ENCODE measurements at places on chromosomes 6 and 20.

- H3K36me3 ChIP-seq = no peaks in the 10 kb centered on the region
- H3K27ac ChIP-seq = no peak overlapping the region
- H3K27me3 ChIP-seq = peaks cover 2% of the 10 kb centered on the region
- no peaks in the 10 kb centered on the region for H3K4me1 ChIP-seq
Measured at GRCh38 chr6:131107151-131107550, 28.1 kb upstream of the AKAP7 start.

GRCh38 chr20:34709044-34709830 is 5.1 kb downstream of the TP53INP2 start:
- H3K36me3 ChIP-seq = peaks cover 6% of the 10 kb centered on the region
- peak overlapping the region; percentile 84 for H3K27ac ChIP-seq
- H3K4me3 ChIP-seq = peak overlapping the region; percentile 82
- DNase-seq = peak; percentile 80
- peaks cover 34% of the 10 kb centered on the region for H3K4me1 ChIP-seq

- H3K4me3 ChIP-seq = peak overlapping the region; percentile 56
- H3K4me1 ChIP-seq = peaks cover 57% of the 10 kb centered on the region
- H3K27ac ChIP-seq = peak overlapping the region; percentile 87
- peak; percentile 69 for DNase-seq
- no peaks in the 10 kb centered on the region for H3K27me3 ChIP-seq
Measured at GRCh38 chr20:53642196-53643030, 48.8 kb upstream of the ZNF217 start.

DNA sequence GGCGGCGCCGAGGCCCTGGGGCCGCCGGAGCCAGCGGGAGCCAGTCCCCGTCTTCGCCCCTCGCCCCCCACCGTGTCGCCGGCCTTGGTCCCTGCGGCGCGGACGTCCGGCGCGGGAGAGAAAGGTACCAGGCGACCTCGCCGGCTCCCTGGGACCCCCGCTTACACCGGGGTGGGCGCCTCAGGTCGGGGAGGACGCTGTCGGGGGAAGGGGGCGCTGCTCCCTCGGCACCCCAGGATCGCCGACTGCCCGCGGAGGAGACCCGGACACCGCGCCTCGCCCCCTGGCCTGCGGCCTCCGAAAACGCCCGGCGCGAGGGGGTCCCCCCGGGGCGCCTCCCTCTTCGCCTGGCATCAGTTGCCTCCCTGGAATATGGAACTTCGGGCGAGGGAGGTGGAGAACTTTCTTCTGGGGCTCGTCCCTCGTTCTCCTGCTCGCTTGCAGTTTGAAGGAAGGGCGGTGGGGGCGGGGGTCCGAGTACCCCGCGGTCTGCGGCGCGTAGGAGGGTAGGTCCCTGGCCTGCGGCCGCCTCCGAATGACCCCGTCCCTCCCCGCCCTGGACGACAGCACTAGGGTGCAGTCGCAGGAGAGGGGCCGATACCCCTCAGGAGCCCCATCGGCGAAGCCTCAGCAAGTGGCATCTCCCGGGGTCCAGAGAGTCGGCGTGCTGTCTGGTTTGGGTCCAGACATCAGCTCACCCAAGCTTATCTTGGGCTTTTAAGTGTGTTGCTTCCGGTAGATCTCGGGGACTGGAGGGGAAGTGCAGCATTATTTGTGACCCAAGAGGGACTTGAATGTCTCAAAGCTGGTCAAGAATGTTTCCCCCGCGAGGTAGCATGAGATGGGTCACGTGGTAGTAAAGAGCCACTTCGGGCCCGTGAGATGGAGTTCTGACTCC is 549 bp downstream of the ANKRD6 start:
- peak overlapping the region; percentile 79 for H3K4me3 ChIP-seq
- DNase-seq = peak; percentile 42
- H3K27ac ChIP-seq = peak overlapping the region; percentile 70

- no peaks in the 10 kb centered on the region for H3K27me3 ChIP-seq
- no peak overlapping the region for H3K4me3 ChIP-seq
- no peaks in the 10 kb centered on the region for H3K4me1 ChIP-seq
- H3K36me3 ChIP-seq = no peaks in the 10 kb centered on the region
- DNase-seq = no peak
Measured at GRCh38 chr6:47952640-47953039, 158.4 kb downstream of the PTCHD4 start.

DNA sequence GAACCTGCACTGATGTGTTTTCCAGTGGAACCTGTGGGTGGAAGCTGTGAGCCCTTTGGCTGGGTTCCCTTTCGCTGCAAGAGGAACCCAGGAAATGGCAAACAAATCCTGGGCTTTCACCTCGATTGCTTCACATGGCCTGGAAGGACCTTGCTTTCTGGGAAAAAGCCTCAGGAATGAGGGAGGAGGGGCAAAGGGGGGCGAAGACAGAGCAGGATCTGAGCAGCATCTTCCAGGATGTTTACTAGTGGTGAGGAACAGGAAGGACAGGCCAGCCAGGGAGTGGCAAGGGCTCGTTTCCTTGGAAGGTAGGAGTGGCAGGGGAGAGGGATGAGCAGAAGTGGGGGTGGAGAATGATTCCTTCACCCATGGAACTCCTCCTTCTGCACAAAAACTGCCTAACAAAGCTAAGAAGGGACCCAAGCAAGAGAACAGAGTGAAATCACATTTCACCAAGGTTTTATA is 5.9 kb downstream of the SLC2A10 start:
- H3K36me3 ChIP-seq = no peaks in the 10 kb centered on the region
- no peak overlapping the region for H3K4me3 ChIP-seq
- H3K27ac ChIP-seq = no peak overlapping the region
- DNase-seq = no peak
- H3K27me3 ChIP-seq = peaks cover 33% of the 10 kb centered on the region

- no peak overlapping the region for H3K27ac ChIP-seq
- H3K4me1 ChIP-seq = no peaks in the 10 kb centered on the region
- H3K36me3 ChIP-seq = no peaks in the 10 kb centered on the region
Measured at GRCh38 chr6:166563200-166563599, 23.3 kb downstream of the RAMACL start.

GRCh38 chr20:45581702-45582101 is 2.6 kb upstream of the WFDC8 start:
- H3K27ac ChIP-seq = no peak overlapping the region
- no peak overlapping the region for H3K4me3 ChIP-seq
- no peak for DNase-seq
- H3K36me3 ChIP-seq = no peaks in the 10 kb centered on the region

- no peaks in the 10 kb centered on the region for H3K27me3 ChIP-seq
- H3K4me1 ChIP-seq = peaks cover 68% of the 10 kb centered on the region
- peak overlapping the region; percentile 94 for H3K27ac ChIP-seq
- H3K36me3 ChIP-seq = peaks cover 52% of the 10 kb centered on the region
- no peak for DNase-seq
Measured at GRCh38 chr6:127952176-127952575, 51.3 kb upstream of the THEMIS start.

GRCh38 chr6:56786256-56786655 is 143.6 kb upstream of the DST start:
- no peaks in the 10 kb centered on the region for H3K36me3 ChIP-seq
- H3K4me1 ChIP-seq = no peaks in the 10 kb centered on the region
- H3K27me3 ChIP-seq = peaks cover 2% of the 10 kb centered on the region
- H3K4me3 ChIP-seq = no peak overlapping the region

- H3K36me3 ChIP-seq = peaks cover 49% of the 10 kb centered on the region
- no peak overlapping the region for H3K4me3 ChIP-seq
- no peaks in the 10 kb centered on the region for H3K27me3 ChIP-seq
- no peak overlapping the region for H3K27ac ChIP-seq
Measured at GRCh38 chr20:3192226-3193015, 12.1 kb downstream of the DDRGK1 start.

DNA sequence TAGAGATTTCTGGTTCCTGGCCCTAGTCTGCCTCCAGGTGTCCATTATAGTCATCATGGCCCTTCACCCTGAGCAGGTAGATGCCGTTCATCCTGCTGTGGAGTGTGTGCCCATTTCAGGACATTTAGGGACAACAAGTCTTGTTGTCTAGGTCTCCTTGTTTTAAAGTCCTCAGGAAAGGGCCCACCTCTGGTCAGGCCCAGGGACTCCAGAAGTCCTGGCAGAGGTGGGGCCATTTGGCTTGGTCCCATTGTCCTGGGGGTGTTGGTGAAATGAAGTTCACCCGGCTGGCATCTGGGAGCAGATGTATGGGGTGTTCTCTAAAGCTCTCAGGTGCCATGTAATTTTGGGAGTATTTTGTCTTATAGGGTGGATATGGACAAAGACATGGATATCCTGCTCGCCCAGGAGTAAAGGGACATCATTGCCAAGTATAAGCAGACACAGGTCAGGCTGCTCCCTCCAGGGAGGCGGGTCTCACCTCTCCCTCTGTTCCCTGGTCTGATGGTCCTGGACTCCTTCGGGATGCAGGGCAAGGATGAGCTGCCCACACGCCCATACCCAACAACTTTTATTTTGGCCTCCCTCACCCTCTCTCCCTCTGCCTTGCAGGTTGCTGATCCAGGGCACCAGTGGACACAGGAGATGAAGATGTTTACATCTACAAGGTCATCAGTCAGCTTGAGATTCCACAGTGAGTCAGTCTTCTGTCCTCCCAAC is 31.7 kb upstream of the MAS1L start:
- peaks cover 17% of the 10 kb centered on the region for H3K27me3 ChIP-seq
- DNase-seq = no peak
- H3K36me3 ChIP-seq = no peaks in the 10 kb centered on the region
- no peak overlapping the region for H3K27ac ChIP-seq
- peaks cover 9% of the 10 kb centered on the region for H3K4me1 ChIP-seq
- H3K4me3 ChIP-seq = no peak overlapping the region

DNA sequence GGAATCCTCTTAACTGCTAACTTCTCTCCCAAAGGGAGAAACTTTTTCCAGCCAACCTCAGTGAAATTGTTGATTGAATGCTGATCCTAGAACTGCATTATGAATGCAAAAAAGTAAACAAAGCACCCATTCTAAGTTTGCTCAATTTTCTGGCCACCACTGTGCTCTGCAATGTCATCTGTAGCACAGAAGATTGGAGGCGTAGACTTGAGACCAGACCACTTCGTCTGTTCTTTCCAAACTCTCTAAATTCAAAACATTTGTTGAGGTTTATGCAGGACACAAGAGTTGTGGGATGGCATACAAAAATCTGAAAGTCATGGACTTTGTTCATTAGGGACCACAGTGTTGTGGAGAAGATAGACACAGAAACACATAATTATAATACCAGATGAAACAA is 11.1 kb upstream of the TSPYL1 start:
- no peak overlapping the region for H3K27ac ChIP-seq
- no peak overlapping the region for H3K4me3 ChIP-seq
- peaks cover 2% of the 10 kb centered on the region for H3K27me3 ChIP-seq
- no peaks in the 10 kb centered on the region for H3K36me3 ChIP-seq
- DNase-seq = no peak
- no peaks in the 10 kb centered on the region for H3K4me1 ChIP-seq

DNA sequence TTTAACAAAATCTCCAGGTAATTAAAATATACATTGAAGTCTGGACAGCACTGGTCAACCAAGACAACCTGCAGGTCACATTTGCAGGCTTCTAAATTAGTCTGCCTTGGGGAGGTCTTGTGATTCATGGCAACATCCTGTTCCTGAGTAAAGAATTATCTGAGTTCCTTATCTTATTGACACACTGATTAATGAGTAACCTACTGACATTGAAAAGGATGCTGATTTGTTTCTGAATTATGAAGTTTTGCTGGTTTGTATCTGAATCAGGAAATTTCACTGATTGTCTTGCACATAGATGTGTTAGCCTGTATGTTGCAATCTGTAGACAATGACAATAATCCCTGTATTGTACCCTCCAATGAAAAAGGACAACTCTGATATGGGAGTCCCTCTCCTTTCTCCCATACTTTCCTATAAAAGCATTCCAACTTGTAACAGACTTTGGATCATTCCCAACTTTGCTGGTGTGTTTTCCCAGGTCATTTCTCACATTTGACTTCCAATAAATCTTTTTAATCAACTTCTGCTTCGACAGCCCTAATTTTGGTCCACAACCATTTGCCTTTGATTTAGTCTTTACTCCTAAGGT is 80.0 kb downstream of the LAMP5 start:
- H3K4me3 ChIP-seq = no peak overlapping the region
- H3K27me3 ChIP-seq = no peaks in the 10 kb centered on the region
- DNase-seq = no peak
- no peak overlapping the region for H3K27ac ChIP-seq

DNA sequence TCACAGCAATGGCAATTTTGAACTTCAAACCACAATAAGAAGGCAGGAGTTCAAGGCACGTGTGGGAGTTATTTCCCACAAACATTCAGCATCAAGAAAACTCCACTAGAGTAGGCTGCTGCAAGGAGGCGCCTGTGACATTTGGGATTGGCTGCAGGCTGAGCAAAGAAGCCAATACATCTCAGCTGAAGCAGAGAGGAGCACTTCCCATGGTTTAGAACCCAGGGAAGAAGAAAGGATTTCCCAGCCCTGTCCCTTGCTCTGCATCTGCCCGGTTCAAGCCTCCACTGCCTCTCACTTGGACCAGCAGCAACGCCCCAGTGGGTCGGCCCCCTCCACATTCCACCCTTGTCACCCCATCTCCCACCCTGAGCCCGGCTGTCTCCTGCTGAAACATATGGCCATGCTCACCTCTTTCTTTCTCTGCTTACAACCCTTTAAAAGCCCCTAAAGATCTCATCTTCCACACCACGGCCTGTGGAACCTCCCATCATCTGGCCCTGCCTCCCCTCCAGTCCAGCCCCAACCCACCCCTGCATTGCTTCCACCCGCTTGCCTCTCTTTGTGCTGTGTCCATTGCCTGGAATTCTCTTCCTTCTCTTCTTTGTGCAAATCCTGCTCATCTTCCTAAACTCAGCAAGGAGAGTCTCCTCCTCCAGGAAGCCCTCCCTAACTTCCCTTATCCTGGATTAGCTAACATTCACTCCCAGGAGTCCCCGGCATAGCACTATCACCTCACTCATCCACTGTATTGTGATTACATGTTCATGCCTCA is 128.3 kb downstream of the ANKRD60 start:
- no peak overlapping the region for H3K4me3 ChIP-seq
- H3K36me3 ChIP-seq = no peaks in the 10 kb centered on the region
- DNase-seq = no peak
- no peak overlapping the region for H3K27ac ChIP-seq

GRCh38 chr20:51014797-51015722 is 7.8 kb downstream of the KCNG1 start:
- H3K36me3 ChIP-seq = no peaks in the 10 kb centered on the region
- no peaks in the 10 kb centered on the region for H3K4me1 ChIP-seq
- no peak overlapping the region for H3K4me3 ChIP-seq
- DNase-seq = peak; percentile 24
- H3K27me3 ChIP-seq = peaks cover 19% of the 10 kb centered on the region

DNA sequence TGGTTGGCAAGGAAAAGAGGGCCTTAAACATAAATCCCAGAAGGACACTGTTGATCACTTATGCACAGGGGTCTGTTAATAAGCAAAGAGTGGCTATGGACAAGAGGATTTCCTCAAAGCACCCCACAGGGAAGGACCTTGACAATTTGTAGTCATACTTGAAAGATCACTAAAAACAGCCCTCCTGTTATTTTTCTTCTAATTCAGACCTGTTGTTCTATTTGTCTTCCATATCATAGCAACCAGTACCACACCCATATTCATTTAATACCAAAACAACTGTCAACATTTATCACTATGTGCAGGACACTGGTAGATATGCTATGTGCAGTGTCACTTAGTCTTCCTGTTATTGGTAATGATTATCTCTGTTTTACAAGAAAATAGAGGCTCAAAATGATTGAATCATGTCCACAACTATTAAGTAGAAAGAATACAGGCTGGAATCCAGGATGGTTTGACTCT is 3.2 kb upstream of the DYNLRB1 start:
- no peak overlapping the region for H3K27ac ChIP-seq
- H3K4me1 ChIP-seq = peaks cover 21% of the 10 kb centered on the region
